IMR-90 (cell line): ENCODE measurements at places on chromosomes 5 and 9. TPM values are rescaled to one million over a fixed set of nuclear protein-coding genes. Genes with fewer than 3 reads are reported as not detected.
A peak's percentile ranks its signal among the peaks of the same experiment; 100 is the strongest.

The ANKRD33B gene
- total RNA-seq = 2.5 and 2.8 TPM in 2 replicates

The SLC36A3 gene
- total RNA-seq = not detected in 2 replicates

The TMEM252 gene
- not detected in 2 replicates for total RNA-seq

The LAMC3 gene
- under 0.01 TPM in 1 of 2 replicates, not detected in the other for total RNA-seq

The IFNB1 gene
- total RNA-seq = not detected in 2 replicates

The IFNA13 gene
- total RNA-seq = not detected in 2 replicates

The GPR150 gene
- under 0.01 TPM in 2 replicates for total RNA-seq

DNA sequence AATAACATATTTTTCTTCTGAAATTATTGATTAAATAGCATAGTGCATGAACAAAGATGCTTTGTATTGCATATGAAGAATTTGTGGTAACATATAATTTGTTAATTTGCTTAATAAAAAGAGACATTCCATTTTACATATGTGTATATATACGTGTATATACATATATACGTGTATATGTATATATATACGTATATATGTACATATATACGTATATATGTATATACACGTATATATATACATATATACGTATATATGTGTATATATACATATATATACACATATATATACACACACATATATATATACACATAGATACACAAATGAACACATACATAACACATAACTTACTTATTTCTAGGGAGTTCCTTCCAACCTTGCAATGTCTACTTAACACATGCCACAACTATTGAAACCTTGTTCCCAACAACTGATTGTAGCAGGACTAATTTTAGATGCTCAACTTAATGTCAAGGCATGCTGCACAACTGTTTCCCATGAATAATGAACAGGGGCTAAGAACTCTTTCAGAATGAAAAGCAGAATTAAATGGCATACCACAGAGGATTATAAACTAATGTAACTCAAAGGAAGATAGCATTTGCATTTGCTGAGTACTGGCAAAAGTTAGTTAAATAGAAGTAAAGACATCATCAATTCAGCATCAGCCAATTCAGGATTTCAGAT is 17.4 kb downstream of the KIF24 start:
- no peak for DNase-seq

- no peak for DNase-seq
These were observed 46.9 kb downstream of the RASGRF2 start for GRCh38 chr5:81006947-81007636.

- DNase-seq = no peak
These were observed 162.8 kb downstream of the SREK1 start for GRCh38 chr5:66306844-66307315.

DNA sequence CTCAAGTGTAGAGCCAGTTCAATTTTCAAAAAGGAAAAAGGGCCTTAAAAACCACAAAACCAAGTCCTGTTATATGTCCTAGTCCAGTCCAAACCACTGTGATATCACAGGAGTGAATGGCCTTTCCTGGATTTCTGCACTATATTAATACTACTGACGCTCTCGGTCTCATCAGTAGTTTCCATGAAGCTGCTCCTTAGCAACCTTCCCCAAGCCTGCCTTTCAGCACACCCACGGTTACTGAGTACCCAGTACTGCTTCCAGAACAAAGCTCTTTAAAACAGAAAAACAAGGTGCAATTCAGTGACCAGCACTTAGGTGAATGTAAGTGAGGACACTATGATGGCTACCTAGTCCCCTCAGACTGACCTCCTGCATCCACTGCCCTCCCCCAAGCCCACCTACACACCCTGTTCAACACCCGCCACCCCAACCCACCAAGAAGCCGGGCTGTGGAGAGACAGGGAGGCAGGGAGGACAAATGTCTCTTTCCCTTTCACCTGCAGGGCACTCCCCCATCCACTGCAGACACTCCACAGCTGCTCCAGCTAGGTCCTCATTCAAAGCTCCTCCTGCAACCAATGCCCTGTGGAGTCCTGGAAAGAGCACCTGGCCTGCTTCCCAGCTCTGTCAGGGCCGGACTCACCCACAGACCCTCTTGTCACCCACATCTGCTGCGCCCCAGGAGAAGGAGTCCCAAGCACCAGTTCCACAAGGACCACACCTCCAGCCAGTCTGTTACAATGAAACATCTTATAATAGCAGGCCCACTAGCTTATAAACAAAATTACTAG is 25.9 kb downstream of the PSMB7 start:
- DNase-seq = no peak

GRCh38 chr5:170783498-170784247 is at the start of gene GABRP:
Gene GABRP, plus strand, starts transcription at chr5:170783725. Its CDS starts 4,891 bp downstream, at chr5:170788616.
- no peak for DNase-seq

DNA sequence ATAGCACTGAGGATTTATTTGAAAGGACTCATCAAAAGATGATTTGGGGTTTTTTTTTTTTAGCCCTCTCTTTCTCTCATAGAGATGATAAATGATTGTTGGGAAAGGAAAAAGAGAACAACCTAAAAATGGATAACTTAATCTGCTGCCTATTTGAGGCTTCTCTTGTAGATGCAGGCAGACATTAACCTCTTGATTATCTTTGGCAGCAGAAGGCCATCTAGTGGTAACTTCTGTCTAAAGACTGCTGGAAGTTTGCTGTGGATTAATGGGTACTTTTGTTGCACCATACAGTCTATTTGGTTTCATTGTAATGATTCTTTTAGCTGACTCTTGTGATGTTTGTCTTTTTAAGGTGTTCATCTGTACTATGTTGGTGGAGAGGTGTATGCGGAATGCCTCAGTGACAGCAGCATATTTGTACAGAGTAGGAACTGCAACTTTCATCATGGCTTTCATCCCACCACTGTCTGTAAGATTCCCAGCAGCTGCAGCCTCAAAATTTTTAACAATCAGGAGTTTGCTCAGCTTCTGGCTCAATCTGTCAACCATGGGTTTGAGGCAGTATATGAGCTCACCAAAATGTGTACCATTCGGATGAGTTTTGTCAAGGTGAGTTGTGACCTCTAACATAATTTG is 18.8 kb downstream of the SMIM32 start:
- DNase-seq = peak; percentile 75

DNA sequence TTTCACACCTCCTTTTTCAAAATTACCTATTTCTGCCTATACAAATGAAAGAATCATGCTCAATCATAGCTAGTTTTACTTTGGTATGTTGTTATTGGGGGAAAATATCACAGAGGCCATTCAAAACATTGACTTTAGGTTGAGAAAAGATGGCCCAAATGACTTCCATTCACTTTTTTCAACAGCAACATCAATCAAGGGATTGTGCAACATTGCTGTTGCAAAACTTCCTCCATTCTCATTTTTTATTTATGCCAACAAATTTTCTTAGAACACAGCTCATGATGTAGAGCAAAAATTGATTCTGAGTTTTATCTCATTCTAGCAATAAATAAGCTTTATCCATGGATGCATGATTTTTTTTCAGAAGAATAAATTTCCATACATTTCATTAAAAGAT is 93.6 kb upstream of the RORB start:
- no peak for DNase-seq

GRCh38 chr9:13175732-13176131 is 103.8 kb downstream of the MPDZ start:
- DNase-seq = no peak

DNA sequence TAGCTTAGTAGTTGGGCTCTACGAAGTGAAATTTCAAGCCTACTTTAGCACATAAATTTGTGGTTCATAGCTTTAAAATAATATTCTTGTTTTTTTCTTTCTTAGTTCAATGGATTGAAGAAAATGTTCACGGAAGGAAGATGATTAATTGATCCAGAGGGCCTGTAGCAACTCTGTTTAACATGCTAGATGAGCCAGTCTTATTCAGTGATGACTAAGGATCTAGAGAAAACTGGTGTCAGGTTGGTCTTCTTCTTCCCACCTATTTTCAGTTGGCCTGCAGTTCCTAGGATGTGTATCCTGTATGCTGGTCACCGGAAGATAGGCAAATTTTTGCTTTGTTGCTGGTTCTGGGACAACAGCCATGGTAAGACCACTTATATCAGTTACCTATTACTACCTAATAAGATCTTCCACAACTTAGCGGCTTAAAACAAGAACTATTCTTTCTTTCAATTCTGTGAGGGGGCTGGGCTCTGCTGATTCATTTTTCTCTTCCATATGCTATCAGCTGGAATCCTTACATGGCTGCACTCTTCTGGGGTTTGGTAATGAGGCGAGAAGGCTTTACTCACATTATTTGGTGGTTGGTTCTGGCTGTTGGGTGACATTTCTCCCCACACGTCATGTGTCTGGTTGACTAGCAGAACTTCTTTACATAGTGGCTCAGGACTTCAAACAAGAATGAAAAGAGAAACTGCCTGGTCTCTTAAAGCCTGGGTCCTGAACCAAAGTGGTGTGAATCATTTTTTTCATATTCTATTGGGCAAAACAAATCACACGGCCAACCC is 182.7 kb upstream of the ACTBL2 start:
- peak; percentile 17 for DNase-seq

- no peak for DNase-seq
These were observed 234.6 kb downstream of the ADGRV1 start for GRCh38 chr5:90793183-90793582.

- DNase-seq = no peak
These were observed 97.6 kb upstream of the ADAMTS19 start for GRCh38 chr5:129362456-129362855.

- DNase-seq = no peak
These were observed 5.7 kb downstream of the SPRY4 start for GRCh38 chr5:142319105-142319504.

- DNase-seq = no peak
These were observed 615.2 kb downstream of the PTPRD start for GRCh38 chr9:9997585-9997984.

GRCh38 chr9:127495884-127496555 is 44.7 kb downstream of the LRSAM1 start:
- DNase-seq = no peak

- DNase-seq = peak; percentile 96
These were observed 52.3 kb downstream of the NTNG2 start for GRCh38 chr9:132214027-132214622.

GRCh38 chr9:137188086-137188489 is 272 bp downstream of the ANAPC2 start:
- DNase-seq = no peak

DNA sequence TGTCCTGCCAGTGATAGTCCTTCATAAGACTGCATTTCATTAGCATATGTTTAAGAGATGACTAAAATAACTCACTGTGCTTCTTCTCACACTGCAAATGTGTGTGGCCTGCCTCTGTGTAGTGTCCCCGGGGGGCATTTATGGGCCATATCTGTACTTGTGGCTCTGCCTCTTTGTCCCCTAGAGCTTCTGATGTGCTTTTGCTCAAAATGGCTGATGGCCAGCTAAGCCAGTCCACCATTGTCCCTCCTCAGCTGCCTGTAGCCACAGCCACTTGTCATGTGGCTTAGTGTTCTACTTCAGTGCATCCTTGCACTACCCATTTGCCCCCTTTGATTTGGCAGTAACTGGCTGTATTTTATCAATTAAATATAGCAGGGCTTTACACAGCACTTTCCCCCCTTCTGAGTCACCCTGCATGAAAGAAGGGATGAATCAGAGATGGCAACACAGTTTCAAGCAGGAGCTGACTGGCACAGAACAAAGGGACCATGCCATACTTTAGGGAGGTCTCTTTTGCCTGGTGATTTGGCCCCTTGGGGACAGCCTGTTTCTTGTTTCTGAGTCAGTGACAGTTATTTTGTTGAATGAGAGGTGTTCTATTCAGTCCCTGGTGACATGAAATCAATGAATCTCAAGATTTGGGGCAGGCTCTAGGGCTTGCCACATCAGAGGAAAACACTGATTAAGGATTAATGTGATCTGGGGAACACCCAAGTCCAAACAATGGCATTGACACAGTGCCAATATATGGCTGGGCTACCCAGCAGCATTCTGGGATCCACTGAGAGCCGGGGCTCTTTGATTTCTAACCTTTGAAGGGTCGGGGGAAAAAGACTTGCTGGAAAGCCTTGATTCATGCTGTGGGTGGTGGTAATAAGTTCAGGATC is 245.5 kb downstream of the SMARCA2 start:
- peak; percentile 45 for DNase-seq

GRCh38 chr5:138694146-138694545 is 59.1 kb upstream of the CTNNA1 start:
- no peak for DNase-seq

DNA sequence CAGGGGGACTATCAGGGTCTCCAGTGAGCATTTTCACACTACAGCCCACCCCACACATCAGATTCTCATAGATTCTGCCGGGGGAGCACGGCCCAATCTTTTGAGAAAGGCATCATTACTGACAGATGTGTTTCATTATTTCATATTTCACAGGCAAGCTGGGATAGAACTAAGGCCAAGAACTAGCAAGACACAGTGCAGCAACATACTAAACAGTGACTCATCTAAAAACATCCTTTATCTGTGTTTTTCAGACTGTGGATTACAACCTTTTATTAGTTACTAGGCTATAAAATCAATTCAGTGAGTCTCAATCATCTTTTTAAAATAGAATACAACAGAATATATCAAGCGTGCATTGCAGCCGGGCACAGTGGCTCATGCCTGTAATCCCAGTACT is 59.8 kb downstream of the CPLANE1 start:
- peak; percentile 33 for DNase-seq
